ENCODE measurements at places on chromosomes 1 and 21.

DNA sequence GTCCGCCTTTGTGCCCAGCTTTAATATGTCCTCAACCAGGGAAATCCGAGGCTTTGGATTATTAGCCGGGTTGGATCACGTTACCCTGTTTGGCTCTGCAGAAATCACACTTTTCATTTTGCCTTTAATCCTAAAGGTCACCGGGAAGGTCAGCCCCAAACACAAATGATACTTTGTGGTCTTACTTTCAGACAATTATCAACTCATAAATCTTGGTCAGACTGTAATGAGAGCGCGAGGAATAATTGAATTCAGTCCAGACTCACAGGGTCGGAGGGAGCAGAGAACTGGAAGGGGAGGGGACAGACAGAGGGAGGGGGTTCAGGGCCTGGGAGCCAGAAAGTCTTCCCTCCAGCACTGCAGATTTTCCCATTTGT is 91.7 kb upstream of the NFIA start:
- no peak for DNase-seq

DNA sequence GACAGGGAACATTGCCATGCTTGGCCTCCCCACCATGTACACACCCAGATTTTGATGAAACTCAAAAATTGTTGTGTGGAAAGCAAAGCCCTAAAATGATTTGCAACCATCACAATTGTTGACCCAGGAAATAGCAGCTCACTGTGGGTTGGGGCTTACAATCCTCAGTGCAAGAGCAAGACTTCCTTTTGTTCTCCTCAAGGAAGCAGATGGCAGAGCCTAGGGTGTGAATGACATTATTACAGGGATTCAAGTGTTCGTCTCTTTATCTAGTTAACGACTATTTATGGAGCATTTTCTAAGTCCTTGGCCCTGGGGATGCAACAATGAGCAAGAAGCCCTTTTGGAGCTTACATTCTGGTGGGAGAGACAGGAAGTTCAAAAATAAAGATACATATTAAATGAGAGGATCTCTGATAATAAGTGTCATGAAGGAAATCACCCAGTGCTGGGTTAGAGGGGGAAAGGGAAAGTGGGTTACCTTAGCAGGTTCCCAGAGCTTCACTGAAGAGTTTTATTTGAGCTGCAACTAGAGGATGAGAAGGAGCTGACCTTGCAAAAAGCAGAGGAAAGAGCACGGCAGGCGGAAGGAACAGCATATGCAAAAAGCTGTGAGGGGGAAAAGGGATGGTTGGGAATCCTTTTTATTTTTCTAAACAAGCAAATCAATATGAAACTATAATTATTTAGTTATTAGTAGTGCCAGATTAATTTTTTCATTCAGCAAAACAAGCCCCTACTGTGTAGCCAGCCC is 38.5 kb upstream of the ID3 start:
- no peak for DNase-seq

GRCh38 chr1:184971522-184972265 is 2.6 kb downstream of the NIBAN1 start:
- no peak for DNase-seq

- no peak for DNase-seq
Observed at GRCh38 chr1:155646307-155646706, 36.3 kb downstream of the MSTO1 start.

DNA sequence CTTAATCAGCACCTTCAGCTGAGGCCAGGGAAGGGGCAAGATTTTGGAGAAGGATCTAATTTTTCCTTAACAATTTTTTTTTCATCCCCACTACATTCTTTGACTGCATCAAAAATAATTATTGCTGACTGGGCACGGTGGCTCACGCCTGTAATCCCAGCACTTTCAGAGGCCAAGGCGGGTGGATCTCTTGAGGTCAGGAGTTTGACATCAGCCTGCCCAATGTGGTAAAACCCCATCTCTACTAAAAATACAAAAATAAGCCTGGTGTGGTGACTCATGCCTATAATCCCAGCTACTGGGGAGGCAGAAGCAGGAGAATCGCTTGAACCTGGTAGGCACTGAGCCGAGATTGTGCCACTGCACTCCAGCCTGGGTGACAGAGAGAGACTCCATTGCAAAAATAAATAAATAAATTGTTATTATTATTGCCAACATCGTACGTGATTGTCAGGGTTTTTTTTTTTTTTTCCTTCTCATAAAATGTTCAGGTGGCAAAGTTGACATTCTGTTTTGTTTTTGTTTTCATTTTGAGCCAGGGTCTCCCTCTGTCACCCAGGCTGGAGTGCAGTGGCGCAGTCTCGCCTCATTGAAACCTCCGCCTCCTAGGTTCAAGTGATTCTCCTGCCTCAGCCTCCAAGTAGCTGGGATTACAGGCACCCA is 37.3 kb upstream of the MORC3 start:
- no peak for DNase-seq
